CD4-positive, alpha-beta T cell treated with Interleukin-10 for 1 hour (primary cell): ENCODE measurements at places on chromosomes 7 and 10.

GRCh38 chr7:92133133-92133736, 1.0 kb downstream of the CYP51A1 start:
- no peak for DNase-seq

GRCh38 chr7:9983048-9983447, 990.6 kb upstream of the PHF14 start:
- DNase-seq: no peak

DNA sequence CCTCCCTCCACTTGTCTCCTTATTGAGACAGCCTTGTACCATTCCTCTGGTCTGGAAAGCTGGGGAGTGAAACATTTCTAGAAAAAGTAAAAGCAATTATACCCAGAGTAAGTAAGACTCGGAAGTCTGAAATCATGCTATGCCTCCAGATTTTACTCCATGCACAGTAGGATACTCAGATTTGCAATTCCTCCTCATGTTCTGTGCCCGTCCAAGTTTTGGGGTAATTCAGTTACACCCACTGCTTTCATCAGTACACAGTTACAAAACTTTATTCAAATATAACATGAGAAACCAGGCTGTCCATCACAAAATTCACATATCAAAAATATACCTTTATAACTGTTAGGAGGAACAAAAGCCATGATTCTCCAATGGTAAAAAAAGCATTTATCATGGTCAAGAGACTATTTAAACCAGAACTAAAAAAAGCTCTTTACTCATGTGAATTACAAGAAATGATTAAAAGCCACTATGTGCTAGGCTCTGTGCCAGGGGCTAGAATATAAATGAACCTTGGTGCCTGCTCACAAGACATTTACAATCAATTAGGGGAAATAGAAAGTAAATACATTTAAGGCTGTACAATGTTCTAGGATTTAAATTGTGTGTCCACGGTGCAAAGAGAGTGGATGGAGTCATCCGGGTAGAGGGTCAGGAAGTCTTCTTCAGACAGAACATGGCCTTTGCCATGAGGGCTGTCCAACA, 320.2 kb downstream of the ELMO1 start:
- DNase-seq: no peak

DNA sequence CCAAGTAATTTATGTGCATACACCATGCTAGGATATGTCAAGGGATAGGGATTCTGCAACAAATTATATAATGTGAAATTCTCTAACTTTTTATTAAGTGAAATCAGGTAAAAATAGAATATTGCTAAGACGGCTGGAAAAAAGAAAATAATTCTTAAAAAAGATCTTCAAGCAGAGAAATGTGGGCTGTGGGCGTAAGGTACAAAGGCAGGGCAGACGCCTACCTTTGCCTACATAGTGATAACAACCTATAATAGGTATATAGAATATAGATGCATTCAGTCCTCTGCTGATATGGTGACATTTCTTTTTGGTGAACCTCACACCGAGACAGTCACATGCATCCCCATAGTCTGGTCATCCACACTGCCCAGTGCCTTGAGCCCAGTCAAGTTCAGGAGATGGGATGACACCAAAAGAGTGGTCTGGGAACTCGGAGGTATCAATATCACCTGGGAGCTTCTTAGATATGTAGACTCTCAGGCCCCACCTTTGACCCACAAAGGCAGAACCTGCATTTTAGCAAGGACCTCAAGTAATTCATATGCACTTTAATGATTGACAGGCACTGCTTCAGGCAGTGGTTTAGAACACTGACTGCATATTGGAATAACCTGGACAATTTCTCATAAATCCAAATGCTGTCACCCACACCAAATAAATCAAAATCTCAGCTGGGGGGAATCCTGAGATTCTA, 57.5 kb upstream of the ARL4A start:
- DNase-seq: no peak

DNA sequence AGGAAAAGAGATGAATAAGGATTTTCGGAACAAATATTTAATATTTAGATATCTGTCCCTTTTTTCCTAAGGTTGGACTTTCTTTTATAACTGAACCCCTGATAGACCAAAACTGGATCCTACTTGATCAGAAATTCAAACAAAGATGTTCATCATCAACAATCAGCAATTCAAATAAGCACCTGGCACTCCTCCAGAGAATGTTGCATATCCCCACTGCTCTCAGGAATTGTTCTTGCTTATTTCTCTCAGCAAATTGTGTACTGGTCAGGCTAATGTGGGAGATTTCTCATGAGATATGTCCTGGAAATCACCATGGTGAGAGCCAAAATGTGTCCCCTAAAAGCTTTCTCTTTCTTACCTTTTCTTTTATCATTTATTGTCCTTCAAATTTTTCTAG, 40.3 kb upstream of the LHFPL3 start:
- no peak for DNase-seq

DNA sequence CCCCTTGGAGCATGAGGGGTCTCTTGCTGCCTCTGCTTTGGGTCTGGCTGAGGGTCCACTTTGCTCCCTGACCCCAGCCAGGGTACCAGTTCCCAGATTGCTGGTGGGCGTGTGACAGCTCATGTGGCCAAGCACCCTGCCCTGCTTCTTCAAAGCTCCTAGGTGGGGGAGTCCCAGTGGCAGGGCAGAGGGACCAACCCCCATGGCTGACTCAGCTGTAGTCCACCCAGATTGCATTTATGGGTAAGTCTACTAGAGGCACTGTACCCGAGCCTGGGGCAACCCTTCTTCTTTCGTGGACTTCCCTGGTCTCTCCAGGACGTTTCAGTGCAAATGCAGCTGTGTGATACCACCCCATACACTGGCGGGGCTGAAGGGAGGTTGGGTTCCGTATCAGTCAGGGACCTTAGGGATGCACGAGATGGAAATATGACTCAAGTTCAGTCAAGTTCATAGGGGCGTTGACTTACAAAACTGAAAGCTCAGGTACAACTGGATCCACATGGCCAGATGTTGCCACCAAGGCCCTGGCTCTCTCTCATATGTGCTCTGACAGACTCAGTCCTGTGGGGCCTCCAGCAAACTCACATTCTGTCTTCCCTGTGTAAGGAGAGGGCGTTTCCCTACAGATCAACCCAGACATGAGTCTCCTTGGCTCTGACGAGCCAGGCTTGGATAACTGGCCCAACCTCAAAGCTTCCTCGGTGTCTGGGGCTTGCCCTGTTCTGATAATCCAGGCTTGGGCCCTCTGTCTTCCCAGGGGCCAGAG, 13.6 kb downstream of the PTPRE start:
- no peak for DNase-seq
